Activated T-cell treated with anti-CD3 and anti-CD28 coated beads, Interleukin-2, amount 50 U/mL, for 72 hours (primary cell): ENCODE measurements at places on chromosomes 13 and 19.

DNA sequence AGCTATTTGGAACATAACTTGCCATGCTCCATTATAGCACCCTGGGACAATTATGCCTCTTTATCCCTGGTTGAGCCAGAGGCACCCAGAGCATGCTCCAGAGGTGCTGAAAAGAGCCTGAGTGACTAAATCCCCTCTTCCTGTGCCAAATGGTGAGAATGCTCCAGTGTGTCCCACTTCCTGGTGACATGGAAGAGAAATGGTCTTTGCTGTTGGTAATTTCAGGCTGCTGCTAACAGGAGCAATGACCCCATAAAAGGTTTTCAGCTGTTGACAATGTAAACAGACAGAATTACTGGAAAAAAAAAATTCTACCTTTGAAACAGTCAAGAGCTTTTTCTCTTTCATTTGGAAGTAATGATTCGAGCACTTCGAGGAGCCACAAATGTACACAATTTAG lies 341.8 kb downstream of the FGF9 start:
- DNase-seq = no peak

DNA sequence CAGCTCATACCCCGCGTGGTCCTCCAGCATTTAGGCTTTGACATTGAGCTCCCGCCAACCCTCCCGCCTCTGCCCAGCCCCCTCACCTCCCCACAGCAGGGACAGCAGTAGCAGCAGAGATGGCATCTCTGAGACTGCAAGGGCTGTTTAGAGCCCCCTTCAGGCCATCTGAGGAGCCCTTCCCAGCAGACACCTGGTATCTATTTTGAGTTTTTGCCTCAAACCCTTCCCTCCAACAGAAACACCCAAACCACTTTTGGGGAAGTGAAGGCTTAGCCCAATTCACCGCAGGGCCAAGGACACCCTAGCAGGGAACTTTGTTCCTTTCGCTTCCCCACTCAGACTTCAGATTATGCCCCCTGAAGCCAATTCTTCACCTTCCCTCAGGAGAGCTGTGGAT lies 6.3 kb upstream of the ZNF175 start:
- DNase-seq = no peak

- no peak for DNase-seq
Observed at GRCh38 chr19:33756177-33756576, 40.5 kb upstream of the KCTD15 start.

DNA sequence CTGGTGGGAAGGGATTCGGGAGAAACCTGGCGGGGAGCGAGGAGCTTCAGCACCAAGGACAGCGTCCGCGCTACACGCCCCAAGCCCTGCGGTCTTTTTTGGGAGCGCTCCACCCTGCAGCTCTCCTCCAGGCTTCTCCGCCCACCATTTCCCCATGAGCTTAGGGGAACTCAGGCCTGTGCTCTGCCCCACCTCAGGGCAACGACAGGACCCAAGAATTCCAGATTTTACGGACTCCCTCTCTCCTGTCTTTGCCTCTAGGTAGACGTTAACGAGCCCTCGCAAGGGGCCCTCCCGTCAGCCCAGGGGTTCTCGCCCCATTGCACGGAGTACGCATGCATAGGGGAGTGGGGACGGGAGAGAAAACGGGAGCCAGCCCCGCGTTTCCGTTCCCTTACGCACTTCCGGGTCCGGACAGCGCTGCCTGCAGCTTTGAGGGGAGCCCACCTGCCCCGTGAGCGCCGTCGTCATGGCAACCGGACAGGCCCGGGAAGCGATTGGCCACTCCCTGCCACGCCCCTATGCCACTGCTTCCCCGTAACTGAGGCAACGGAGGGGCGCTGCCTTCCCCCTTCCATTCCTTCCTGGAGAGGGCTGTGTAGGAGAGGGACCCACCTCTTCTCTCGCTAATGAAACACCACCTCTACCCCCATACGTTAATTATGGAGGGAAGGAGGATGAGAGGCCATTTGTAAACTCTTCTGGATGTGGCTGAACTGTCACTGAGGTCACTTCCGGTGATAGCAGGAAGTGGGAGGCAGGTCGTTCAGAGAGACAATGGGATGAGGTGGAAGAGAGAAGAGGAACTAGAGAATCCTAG lies 20.8 kb downstream of the NOVA2 start:
- DNase-seq = peak; percentile 43

DNA sequence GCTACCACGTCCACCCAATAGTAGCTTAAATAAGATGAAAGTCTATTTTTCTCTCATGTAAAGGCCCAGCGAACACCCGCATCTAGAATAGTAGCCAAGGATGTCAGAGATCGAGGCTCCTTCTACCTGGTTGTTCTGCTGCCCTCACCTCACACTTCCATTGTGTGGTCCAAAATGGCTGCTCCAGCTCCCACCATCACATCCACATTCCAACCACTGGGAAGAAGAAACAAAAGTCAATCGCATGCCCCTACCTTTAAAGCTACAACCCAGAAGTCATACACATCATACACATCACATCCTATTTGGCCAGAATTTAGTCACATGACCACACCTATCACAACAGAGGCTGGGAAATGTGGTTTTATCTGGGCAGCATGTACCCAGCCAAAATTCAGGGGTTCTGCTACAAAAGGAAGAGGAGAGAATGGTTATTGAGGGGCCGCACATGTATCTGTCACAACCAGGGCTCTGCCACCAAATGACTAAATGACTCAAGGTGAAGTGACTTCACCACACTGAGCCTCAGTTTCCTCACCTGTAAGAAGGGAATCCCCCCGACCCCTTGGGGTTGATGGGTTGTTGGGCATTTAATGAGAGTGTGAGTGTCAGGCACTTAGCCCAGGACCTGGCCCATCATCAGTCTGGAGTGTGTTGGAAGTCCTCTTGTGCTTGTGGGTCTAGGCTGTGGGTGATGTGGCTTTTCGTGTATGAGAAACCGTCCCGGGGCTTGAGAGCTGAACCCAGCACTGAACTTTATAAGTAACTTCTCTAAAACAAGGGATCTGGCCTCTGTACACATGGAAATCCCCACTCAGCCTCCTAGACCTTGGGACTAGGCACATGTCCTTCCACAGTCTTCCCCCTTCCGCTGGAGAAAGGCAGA lies 10.2 kb upstream of the CBLC start:
- DNase-seq = peak; percentile 53
